Airway epithelial cell (primary cell): ENCODE measurements at places on chromosomes 1 and 21. TPM values are rescaled to one million over a fixed set of nuclear protein-coding genes. Genes with fewer than 3 reads are reported as not detected.

The SH3BGR gene
- 0.63 and 1.7 TPM in 2 replicates for total RNA-seq

The IL20 gene
- total RNA-seq: not detected in 2 replicates

The SV2A gene
- 3.4 and 4.5 TPM in 2 replicates for total RNA-seq

The KIF17 gene
- 0.21 and 0.74 TPM in 2 replicates for total RNA-seq

The TNFRSF8 gene
- 0.09 TPM in 1 of 2 replicates, not detected in the other for total RNA-seq

The SH3D21 gene
- 5.8 and 7.6 TPM in 2 replicates for total RNA-seq

The FCMR gene
- total RNA-seq: 0.05 and 0.21 TPM in 2 replicates

The RBM11 gene
- 0.35 TPM in 1 of 2 replicates, not detected in the other for total RNA-seq

The CHODL gene
- 0.14 and 0.28 TPM in 2 replicates for total RNA-seq

The NTPCR gene
- 39.4 and 48.1 TPM in 2 replicates for total RNA-seq

The ECM1 gene
- total RNA-seq: 19.6 and 28.6 TPM in 2 replicates

The PCBP3 gene
- total RNA-seq: not detected in 2 replicates

The ANKRD45 gene
- total RNA-seq: 0.70 TPM in 1 of 2 replicates, not detected in the other

The APOBEC4 gene
- not detected in 2 replicates for total RNA-seq

The MAN1C1 gene
- total RNA-seq: 0.65 and 1.1 TPM in 2 replicates

The CLEC20A gene
- 0.28 TPM in 1 of 2 replicates, not detected in the other for total RNA-seq

The PPIAL4G gene
- not detected in 2 replicates for total RNA-seq

The FABP3 gene
- 0.42 TPM in 1 of 2 replicates, not detected in the other for total RNA-seq

The AK4 gene
- 37.2 and 39.7 TPM in 2 replicates for total RNA-seq

The KCNE2 gene
- total RNA-seq: not detected in 2 replicates

The C1QA gene
- not detected in 2 replicates for total RNA-seq

The GPN2 gene
- total RNA-seq: 10.6 and 11.1 TPM in 2 replicates

The LHX8 gene
- not detected in 2 replicates for total RNA-seq

The AMY2A gene
- total RNA-seq: not detected in 2 replicates

The F13B gene
- total RNA-seq: not detected in 2 replicates

The EVA1B gene
- total RNA-seq: 32.0 and 36.7 TPM in 2 replicates

The GPR25 gene
- total RNA-seq: not detected in 2 replicates

The REN gene
- total RNA-seq: not detected in 2 replicates

The TCHH gene
- under 0.01 TPM in 1 of 2 replicates, not detected in the other for total RNA-seq

The PEF1 gene
- 59.8 and 85.1 TPM in 2 replicates for total RNA-seq

The ABCA4 gene
- total RNA-seq: 0.42 and 0.56 TPM in 2 replicates

The SPATC1L gene
- total RNA-seq: 21.8 and 22.1 TPM in 2 replicates

The INSRR gene
- total RNA-seq: not detected in 2 replicates

The BOLA1 gene
- total RNA-seq: 24.9 and 29.4 TPM in 2 replicates
